ENCODE measurements at places on chromosomes 3 and 15.

GRCh38 chr3:197023241-197023997, 6.2 kb downstream of the MELTF start:
- peak; percentile 36 for DNase-seq

GRCh38 chr3:49906073-49906743, 2.5 kb upstream of the MST1R start:
- DNase-seq, result peak; percentile 33

DNA sequence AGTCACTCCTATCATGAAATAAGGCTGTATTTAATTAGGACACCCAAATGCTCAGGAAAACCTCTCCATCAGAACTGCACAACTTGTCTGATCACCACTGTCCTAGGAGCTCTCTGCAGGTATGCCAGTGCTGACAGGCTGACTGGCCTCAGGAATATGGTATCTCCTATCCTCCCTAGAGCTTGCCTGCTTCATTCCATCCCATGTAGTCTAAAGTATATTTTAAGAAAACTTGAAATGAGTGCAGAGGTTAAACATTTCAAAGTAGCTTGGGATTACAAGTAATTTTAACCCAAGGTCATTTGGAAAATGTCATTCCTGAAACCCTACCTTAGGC, 23.7 kb downstream of the FILIP1L start:
- no peak for DNase-seq

GRCh38 chr3:184257083-184257915, 4.1 kb downstream of the CAMK2N2 start:
- DNase-seq, result no peak

- no peak for DNase-seq
These were observed 291.0 kb downstream of the PLOD2 start for GRCh38 chr3:145869958-145870357.
